ENCODE measurements at places on chromosomes 5 and 9.
A peak's percentile ranks its signal among the peaks of the same experiment; 100 is the strongest.

- no peak for DNase-seq
Observed at GRCh38 chr5:20020247-20020646, 32.2 kb upstream of the CDH18 start.

DNA sequence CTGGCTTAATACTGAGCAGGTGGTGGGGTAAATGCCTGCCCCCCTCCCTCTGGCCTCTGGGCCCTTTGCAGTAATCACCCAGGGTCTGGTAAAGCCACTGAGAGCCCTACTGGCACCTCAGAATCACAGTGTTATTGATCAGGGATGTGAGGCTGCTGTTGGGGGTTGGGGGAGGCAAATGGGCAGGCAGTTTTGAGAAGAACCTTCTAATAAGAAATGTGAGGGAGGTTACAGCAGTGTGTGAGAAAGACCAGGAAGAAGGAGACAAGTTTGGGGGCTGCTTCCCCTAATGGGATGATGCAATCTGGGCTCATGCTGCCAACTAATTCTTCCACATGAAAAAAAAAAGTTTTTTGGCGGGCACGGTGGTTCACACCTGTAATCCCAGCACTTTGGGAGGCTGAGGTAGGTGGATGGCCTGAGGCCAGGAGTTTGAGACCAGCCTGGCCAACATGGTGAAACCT, 3.1 kb upstream of the B4GALT7 start:
- no peak for DNase-seq

DNA sequence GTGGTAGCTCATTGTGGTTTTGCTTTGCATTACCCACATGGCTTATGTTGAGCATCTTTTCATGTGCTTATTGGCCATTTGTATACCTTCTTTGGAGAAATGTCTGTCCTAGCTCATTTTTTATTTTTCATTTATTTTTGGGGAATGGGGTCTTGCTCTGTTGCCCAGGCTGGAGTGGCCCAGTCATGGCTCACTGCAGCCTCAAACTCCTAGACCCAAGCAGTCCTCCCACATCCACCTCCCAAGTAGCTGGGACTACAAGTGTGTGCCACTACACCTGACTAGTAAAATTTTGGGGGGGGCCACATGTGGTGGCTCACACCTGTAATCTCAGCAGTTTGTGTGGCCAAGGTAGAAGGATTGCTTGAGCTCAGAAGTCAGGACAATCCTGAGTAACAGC, 77.4 kb downstream of the UBE2R2 start:
- no peak for DNase-seq

- no peak for DNase-seq
Observed at GRCh38 chr5:75524071-75524470, 12.4 kb downstream of the POLK start.

- no peak for DNase-seq
Observed at GRCh38 chr5:10757043-10757442, 4.0 kb downstream of the DAP start.

- no peak for DNase-seq
Observed at GRCh38 chr9:89544279-89544661, 46.4 kb upstream of the SEMA4D start.

- DNase-seq = peak; percentile 5
Observed at GRCh38 chr9:7055171-7055903, 297.6 kb downstream of the KDM4C start.

DNA sequence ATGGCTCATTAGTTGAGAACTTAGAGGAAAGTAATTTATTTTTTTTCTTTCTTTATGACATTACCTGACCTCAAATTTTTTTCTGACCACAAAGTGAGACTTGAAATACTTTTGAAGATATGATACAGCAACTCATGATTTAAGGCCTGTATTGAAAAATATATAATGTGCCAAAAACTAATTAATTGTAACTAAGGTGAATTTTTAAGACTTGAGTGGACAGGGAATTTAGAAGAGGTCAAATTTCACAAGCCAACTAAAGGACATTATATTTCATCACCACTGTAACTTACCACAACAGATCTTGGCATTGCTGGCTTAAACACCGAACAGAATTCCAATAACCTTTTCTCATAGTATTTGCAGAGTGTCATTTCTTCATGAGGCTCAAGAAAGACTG, 1.8 kb downstream of the CCNH start:
- DNase-seq = peak; percentile 74

DNA sequence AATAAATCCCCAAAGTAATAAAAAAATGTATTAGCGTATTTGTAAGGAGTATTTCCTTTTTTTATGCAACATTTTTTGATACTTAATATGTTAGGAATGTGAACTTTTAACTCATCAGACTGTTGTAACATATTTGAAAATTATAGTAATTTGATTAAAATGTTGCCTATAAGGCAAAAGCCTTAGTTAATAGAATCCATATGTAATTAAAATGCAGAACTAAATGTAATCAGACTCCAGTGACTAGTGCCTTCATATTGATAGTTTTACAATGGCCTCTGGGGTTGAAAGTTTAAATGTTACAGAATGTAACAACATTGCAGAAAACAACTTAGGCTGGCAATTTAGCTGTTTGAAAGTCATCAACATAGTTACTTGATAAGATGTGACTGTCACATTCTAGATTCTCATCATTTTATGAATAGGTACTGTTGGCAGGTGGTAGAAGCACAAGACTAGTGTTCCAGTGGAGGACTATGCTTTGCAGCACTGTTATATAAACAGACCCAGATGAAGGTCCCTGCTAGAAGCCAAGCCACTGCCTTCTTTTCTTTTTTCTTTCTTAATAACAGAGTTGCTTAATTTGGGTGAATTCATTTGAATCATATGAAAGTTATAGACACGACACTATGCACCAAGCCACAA, 382.9 kb downstream of the CCDC171 start:
- no peak for DNase-seq

DNA sequence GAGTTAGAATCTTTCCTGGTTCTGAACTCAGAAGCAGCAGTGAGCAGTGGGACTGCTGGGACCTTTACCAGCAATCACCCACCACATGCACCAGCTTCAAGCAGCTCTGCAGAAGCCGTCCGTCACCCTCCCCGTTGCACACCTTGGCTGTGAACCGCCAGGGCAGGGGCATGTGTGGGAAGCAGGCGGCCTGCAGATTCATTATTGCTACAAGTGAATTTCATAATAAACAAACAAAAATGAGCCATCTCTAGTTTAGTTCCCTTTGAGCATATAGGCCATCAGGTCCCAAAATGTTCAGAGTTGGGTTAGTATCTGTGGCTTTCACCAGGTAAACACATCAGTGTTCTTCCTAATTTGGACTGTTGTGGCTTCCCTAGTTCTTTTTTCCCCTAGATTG, 17.5 kb downstream of the PALM2AKAP2 start:
- DNase-seq = no peak

- DNase-seq = no peak
Observed at GRCh38 chr5:123535648-123536047, 23.7 kb downstream of the CSNK1G3 start.

DNA sequence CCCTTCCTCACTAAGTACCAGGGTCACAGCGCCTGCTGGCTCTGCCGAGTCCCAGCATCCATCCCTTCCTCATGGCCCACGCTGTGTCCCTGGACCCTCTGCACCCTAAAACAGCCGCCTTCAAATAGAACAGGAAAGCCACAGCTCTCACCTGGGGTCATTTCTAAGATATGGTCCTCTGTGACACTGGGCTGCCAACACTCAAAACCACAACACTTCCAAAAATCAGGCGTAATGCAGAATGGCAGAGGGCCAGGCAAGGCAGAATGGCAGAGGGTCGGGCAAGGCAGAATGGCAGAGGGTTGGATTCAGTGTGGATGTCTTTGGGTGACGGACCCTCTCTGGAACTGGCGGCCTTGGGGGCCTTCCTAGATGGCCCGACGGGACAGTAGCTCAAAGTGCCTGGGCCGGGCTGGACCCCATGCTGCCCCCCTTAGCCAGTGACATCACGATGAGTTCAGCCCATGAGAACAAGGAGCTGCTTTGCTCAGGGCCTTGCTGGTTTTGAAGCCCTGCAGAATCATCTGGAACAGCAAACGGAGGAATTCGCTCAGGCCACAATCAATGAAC, 35.3 kb downstream of the ZDHHC11B start:
- no peak for DNase-seq

- peak; percentile 60 for DNase-seq
Observed at GRCh38 chr5:133993185-133993936, 11.4 kb downstream of the VDAC1 start.

- DNase-seq = no peak
Observed at GRCh38 chr5:92777421-92777820, 803.6 kb downstream of the NR2F1-AS1 start.

GRCh38 chr5:58937031-58937681, 354.3 kb downstream of the RAB3C start:
- no peak for DNase-seq

DNA sequence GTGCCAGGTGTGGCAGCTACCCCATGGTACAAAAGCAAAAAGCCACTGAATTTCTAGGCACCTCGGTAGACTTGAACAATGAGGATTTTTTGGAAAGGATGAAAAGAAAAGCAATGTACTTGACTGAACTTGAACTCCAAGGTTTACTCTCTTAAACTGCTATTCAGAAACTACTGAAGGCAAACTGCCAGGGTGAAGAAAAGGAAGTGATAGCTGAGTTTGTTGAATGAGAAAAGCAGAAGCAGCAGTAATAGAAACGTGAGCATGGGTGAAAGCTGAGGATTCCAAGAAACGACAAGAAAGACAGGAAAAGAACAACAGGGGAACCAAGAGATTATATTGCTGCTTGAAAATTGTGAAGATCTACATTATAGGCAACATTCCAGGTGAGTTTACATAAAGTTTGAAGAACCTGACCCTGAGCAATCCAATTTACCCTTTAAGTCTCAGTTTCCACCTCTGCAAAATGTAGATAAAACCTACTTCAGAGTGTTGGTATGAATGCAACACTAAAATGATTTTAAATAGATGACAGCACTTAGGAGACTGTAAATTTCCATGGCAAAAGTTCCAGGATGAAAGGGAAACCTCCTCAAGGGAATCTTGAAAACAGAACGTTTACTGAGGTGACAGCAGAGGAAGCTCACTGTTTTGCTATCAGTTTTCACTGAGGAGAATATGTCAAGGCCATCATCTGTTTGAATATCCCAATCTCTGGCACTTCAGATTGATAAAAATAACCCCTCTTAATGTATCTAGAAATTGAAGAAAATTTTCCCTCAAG, 245.8 kb downstream of the SPATA31D1 start:
- no peak for DNase-seq

GRCh38 chr9:89606624-89607311, 2.0 kb downstream of the GADD45G start:
- peak; percentile 26 for DNase-seq

- no peak for DNase-seq
Observed at GRCh38 chr5:64595031-64595855, 89.4 kb downstream of the RGS7BP start.

GRCh38 chr5:168114444-168115017, 176.9 kb upstream of the WWC1 start:
- peak; percentile 51 for DNase-seq

Measured in fibroblast of pulmonary artery (primary cell).